ENCODE measurements at places on chromosomes 12 and 14.
A peak's percentile ranks its signal among the peaks of the same experiment; 100 is the strongest.

- DNase-seq = no peak
Observed at GRCh38 chr12:105334001-105334400, 3.5 kb downstream of the C12orf75 start.

- no peak for DNase-seq
Observed at GRCh38 chr12:51508285-51508684, 82.7 kb upstream of the SCN8A start.

GRCh38 chr14:74504412-74504811 is 10.8 kb downstream of the ISCA2 start:
- DNase-seq = no peak

DNA sequence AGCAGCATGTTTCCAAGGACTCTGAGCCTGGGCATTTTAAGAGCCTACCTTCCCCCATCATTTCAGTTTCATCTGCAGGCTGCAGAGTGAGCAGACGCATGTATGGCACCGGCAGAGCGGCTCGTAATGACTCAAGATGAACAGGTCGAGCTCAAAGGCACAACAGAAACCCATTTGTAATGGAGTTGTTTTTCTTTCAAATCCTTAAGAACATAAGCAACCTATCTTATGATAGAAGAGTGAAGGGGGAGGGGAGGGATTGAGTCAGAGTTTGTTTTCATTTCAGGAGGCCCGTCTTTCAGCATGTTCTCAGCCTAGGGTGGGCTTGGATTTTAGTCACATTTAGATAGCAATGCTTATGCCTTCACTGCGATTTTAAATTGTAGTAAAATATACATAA is 54.9 kb upstream of the CISTR start:
- DNase-seq = no peak

DNA sequence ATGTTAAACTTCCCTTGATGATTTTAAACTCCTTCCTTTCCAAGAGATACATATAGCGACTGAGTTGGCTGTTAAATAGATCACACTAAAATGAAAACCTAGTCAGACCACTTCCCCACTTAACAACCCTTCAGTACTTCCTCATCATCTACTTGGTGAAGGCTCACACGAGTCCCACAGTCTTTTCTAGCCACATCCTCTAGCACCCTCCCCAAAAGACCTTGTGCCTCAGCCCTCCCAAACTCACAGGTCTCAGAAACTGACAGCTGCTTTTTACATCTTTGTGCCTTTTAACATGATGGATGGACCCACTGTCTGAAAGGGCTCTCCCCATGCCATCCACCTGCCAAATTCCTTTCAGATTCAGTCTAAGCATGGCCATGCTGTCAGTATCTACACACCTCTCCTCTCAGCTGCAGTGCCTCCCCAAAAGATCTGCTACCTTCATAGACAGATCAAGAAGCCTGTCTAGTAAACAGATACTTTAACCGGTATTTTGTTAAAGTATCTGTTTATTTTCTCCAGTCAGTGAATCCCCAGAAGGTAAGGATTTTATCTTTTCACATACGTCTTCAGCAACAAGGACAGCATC is 65.1 kb upstream of the GPHB5 start:
- DNase-seq = peak; percentile 54

GRCh38 chr12:79877246-79877645 is 57.7 kb downstream of the PPP1R12A start:
- DNase-seq = no peak

GRCh38 chr14:90427848-90428426 is 31.1 kb downstream of the CALM1 start:
- no peak for DNase-seq

DNA sequence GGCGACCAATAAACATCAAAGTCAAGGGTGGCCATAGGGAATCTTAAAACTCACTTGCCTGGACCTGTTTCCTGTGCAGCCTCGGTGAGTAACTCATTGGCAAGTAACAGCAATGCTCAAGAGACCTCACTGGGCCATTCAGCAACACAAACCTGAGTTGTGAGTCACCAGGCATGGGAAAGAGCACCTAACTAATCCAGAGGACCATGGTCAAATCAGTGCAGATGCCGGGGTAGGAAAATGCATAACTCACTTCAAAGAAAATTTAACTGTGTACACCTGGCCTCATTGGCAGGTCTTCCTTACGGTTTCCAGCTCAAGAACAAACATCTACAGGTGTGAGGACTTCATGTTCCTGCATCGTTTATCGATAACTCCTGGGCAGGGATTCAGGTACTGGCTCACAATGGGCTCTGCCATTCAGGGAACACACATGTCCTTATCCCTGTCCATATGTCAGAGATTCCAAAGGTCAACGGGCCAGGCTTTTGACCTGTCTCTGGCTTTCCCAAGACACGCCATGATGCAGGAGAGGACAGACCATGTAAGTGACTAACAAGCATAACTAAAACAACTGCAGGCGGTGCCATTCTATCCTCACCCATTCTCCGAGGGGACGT is 211.8 kb downstream of the ANO2 start:
- no peak for DNase-seq
